Body of pancreas (tissue), 4 donors: ENCODE measurements at places on chromosomes 11 and 22.
A peak's percentile ranks its signal among the peaks of the same experiment; 100 is the strongest.

GRCh38 chr11:132186699-132187098 lies 816.3 kb downstream of the NTM start:
- no peak for DNase-seq

DNA sequence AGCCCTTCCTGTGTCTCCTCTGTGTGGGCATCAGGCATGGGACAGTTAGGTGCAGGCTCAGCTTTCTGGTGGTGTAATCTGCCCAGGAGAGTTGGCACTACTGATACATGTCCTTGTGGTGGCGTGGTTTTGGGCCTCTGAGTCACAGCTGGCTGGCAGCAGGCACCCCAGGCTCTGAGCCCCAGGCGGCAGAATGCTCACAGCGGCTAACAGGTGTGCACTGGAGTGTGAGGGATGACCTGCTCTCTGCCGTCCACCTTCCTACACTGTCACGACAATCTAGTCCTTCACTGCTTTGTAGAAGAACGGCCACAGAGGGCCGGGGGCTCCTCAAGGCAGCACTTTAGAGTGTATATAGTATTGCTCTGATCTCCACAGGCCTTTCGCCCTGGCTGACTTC lies 100.3 kb upstream of the PITPNB start:
- DNase-seq = peak; percentile 12

DNA sequence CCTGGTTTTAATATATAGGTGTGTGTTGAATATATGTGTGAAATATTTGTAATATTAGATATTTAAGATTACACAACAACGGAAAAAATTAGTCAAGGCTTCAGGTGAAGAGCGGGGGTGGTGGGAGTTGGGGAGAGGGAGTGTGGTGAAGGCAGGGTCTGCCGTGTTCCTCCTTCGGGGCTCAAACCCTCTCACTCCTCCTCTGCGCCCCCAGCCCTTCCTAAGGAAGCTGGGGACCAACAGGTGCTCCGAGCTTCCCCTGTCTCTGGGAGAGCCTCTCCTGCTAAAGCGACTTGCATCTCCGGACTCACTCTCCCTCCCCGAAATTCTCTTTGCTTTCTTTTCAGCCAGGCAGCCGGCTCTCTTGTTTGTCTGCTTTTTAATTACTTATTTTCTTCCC lies 960 bp upstream of the CADM1 start:
- DNase-seq = no peak

GRCh38 chr22:24696551-24697001 lies 77.9 kb downstream of the PIWIL3 start:
- DNase-seq = no peak
